ENCODE measurements at places on chromosomes 5 and 9.

GRCh38 chr5:177189965-177190364, 56.4 kb downstream of the NSD1 start:
- no peak for DNase-seq

DNA sequence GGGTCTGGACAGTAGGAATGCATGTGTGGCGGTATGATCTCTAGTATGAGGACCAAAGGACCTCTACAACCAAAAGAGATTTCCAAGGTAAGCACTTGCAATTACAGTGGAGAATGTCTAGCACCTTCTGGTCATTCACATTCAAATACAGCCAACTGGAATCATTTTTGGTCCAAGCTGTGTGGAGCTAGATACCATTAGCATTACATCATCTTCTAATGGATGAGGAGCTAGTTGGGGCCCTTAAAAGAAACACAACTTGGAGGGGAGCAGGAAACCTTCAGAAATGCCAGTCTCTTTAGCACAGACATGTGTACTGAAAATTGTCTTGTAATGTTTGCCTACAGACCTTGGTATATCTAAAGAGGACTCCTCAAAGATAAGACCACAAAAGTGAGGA, 244.7 kb downstream of the BNC2 start:
- DNase-seq, result no peak

DNA sequence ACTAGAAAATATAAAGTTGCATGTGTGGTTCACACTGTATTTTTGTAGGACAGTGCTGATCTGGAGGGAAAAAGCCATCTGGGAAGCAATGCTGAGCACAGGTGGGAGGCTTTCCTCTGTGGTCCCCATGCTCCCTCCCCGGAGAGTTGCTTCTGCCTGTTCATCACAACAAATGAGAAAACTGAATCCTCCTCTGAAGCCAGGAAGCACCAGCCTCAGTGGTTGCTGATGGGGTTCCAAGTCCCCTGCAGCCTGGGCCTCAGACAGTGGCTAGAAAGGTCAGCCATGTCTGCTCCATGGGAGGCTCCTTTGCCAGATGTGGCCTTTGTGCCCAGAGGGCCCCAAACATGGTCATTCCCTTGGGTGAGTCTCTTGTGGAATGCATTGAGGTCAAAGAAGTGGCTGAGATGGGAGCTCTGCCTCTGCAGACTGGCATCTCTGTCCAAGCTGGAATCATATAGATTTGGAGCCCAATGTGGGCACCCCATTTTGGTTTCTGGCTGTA, 77.6 kb downstream of the C5orf15 start:
- DNase-seq, result no peak

- DNase-seq, result no peak
Measured at GRCh38 chr9:114060711-114061110, 17.4 kb downstream of the AMBP start.

DNA sequence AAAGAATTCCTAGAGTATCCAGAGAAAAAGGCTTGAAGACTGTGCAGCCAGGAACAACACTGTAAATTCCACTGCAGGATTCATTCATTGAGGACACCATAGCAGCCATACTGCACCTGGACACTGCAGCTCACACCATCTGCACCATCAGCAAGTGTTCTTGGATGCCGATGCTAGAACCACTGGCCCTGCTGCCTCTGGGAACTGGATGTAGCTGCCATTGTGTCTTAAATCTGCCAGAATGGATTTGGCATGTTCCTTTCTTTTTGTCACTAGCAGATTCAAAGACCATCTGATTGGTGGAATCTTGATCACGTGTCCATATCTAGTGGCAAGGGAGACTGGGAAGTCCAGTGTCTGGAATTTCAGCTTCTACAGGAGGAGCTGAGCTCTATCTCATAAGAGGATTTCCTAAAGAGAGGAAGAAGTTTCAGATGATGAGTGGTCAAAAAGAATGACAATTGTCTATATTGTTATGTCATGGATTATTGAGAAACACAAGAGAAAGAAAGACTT, 278.3 kb upstream of the ANKRD55 start:
- DNase-seq, result peak; percentile 7

DNA sequence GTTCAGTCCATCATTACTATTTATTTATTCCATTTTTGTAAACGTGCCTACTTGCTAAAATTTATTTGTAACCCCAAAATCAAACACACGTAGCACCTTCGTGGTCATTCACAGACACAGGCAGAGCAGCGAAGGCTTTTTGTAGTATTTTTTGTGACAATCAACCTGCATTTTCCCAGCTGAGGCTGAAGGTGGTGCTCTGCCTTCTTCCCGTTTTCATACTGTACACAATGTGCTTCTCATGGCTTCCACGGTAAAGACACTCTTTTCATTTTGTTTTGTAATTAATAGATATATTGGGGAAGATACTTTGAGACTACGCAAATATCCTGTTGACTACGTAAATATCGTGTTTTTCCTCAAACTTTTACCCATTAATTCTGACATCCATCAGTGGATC, 19.4 kb downstream of the DAP start:
- no peak for DNase-seq

DNA sequence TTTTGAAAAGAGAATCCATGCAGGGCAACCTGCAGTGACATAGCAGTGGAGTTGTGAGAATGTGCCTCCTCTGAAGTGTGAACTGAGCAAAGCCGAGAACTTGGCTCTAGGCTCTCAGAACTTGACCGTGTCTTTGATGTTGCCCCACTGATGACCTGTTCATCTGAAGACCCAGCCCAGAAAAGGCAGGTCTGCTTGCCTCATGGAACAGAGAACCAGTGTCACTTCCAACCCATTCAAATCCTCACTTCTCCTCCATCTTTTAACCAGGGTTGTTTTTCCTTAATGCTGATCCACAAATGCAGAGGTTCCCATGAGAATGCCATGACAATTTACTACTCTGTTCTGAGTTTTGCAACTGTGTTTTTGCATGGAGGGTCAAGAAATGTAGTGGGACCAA, 155.4 kb downstream of the MED10 start:
- no peak for DNase-seq

- DNase-seq, result no peak
Measured at GRCh38 chr5:148992265-148992664, 70.6 kb downstream of the SH3TC2 start.

- peak; percentile 80 for DNase-seq
Measured at GRCh38 chr5:138282920-138283742, 8.7 kb upstream of the GFRA3 start.

DNA sequence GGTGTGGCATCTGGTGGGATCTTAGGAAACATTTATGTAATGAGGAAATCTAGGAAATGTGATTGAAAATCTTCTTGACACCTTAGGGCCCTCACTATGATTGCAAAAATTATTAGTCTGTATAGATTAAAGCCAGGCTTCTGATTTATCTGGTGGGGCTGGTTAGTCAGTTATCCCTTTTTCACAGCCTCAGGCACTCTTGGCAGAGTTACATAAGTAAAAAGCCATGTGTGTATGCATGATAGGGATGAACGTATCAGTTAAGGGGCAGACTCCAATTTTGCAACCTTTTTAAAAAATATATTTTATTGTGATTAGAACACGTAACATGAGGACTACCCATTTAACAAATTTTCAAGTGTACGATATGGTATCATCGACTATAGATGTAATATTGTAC, 30.6 kb upstream of the RAB14 start:
- no peak for DNase-seq

- peak; percentile 83 for DNase-seq
Measured at GRCh38 chr9:102587281-102587680, 407.9 kb upstream of the CYLC2 start.

- DNase-seq, result peak; percentile 65
Measured at GRCh38 chr5:62354028-62354874, 48.2 kb downstream of the KIF2A start.

GRCh38 chr5:31581498-31582099, 49.5 kb downstream of the C5orf22 start:
- DNase-seq, result peak; percentile 44

- peak; percentile 49 for DNase-seq
Measured at GRCh38 chr5:33936381-33937016, at the start of gene RXFP3. RXFP3 (plus strand) TSS chr5:33936386; CDS start chr5:33936741, 355 bp downstream.

DNA sequence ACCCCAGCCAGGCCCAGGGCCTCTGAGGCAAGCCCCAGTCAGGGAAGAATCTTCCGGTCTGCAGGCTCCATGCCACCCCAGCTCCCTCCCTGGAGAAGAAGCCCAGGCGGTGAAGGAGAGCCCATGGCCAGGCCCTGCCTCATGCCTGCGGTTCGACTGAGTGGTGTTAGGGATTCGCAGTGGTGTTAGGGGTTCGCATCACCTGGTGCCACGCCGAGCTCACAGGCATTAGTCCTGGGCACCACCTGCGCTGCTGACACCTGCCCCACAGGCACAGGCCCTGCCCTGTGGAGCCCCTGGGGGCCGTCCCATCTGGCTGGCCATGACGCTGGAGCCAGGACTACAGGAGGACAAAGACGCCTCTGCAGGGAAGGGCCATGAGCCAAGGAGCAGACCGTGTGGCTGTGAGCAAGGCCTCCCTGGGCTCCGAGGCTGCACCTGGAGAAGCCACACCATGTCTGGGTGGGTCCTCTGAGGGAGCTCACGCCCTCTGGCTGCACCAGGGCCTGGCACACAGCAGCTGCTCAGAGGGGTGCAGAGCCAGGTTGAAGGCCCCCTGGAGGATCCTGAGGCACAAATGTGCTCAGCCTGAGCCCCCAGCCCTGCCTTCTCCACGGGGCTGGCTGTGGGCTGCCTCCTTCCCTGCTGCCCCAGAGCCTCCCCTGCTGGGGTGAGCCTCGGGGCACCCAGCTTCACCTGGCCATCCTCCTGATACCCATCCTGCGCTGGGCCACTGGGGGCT, 27.6 kb upstream of the RNF130 start:
- DNase-seq, result no peak

DNA sequence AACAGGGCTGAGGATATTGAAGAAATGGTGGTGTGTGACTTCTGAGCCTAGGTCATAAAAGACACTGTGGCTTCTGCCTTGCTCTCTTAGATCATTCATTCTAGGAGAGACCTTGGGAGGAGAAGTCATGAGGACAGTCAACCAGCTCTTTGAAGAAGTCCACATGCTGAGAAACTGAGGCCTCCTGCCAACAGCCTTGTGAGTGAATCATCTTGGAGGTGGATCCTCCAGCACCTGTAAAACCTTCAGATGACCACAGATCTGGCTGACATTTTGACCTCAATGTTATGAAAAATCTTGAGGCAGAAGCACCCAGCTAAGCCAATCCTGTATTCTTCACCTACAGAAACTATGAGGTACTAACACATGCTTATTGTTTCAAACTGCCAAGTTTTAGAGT, 165.9 kb downstream of the CARTPT start:
- no peak for DNase-seq

GRCh38 chr5:134508521-134509195, 16.8 kb upstream of the JADE2 start:
- DNase-seq, result no peak

DNA sequence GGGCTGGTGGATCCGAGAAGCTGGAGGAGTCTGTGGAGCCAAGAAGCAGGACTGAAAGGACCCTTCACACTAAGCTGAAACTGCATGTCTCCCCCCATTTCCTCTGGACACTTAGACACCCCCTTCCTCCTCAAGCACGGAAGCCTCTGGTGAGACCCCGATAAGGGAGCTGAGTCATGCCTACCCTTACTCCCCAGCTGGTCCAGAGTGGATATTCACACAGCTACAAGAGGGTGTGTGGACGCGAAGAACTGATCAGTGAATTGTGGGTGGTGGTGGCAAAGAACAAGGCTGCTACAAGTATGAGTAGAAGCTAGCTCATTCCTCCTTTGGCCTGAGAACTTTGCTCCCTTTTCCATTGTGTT, 4.3 kb downstream of the TLN1 start:
- DNase-seq, result no peak

GRCh38 chr5:140244525-140245025, 58.3 kb downstream of the PFDN1 start:
- peak; percentile 85 for DNase-seq

GRCh38 chr9:111502506-111502905, 18.3 kb upstream of the ECPAS start:
- no peak for DNase-seq

DNA sequence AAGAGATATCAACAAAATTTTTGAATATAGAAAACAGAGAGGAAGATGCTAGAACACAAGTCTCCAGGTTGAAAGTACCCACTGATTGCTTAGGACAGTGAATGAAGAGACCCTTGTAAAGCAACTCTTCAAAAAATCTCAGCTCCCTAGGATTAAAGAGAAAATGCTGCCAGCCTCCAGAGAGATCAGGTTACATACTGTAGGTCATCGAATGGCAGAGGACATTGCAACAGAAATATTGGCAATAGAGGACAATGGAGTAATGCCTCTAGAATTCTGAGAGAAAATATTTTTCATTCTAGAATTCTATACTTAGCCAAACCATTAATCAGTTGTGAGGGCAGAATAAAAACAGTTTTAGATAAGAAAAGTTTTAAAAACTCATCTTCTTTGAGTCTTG, 43.1 kb upstream of the ELL2 start:
- no peak for DNase-seq

DNA sequence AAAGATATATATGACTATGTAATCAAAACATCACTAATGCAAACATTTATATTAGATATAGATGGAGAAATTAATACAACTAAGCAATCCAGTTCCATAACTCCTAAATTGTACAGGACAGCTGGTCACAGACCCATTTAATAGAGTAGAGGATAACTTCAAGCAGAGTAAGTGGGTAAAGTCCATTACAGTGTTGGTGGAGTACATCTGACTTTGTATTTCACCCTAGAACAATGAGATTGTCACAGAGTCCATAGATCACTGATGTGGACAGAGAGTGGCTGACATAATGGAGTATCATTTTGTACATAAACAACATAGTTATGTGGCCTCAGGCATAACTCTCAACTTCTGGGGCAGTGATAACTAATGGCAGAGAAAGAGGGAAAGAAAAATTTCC, 267.8 kb upstream of the KLF9 start:
- DNase-seq, result no peak

- DNase-seq, result no peak
Measured at GRCh38 chr9:123960965-123961364, 31.0 kb upstream of the DENND1A start.

DNA sequence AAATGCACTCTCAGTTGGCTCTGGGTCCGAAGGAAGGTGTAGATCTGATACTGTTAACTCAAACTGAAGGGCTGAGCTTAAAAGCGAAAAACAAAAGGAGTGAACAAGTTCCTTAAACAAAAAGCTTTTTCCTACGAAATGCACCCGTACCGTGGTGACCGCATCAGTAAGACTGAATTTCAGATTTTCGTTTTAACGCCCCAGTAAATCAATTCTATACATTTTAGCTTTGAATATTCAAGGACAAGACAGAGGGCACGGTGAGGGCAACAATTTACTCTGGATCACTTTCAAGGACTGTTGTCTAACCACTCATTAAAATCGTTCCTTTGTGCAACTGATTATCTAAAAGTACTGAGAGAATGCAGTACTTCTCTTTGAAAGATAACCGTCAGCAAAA, 1.9 kb downstream of the HOMER1 start:
- no peak for DNase-seq

DNA sequence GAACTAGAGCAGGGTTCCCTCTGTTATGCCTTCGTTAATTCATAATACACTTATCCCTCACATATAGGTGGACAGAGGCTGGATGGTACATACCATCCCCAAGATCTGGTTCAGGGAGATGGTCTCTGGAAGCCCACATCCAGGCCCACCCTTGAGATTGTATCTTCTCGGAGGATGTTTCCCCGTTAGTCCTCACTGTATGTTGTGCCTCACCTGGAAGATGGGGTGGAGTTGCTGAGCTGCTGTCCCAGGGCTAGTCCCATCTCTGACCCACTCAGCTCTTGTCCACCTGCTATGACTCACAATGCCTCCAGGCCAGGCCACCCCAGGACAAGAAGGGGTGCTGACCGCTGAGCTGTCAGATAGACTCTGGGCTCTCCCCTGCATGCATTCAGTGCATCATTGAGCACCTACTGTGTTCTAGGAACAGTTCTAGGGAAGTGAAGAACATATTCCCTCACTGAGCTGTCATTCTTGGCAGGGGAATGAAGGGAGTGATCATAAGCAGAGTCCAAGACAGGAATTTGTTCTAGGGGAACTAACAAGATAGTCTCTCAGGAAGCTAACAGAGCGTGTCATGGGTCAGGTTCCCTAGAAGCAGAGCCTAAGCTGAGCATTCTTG, at the start of gene CBY3:
CBY3 (minus strand) TSS at position 255 of the 622 bp plus-strand sequence; CDS start at position 139, 116 bp downstream.
- no peak for DNase-seq
